GM18507 (cell line): ENCODE measurements at places on chromosomes 13 and 19.
A peak's percentile ranks its signal among the peaks of the same experiment; 100 is the strongest.

- no peak for DNase-seq
Observed at GRCh38 chr19:46113726-46114125, 10.8 kb downstream of the IGFL3 start.

DNA sequence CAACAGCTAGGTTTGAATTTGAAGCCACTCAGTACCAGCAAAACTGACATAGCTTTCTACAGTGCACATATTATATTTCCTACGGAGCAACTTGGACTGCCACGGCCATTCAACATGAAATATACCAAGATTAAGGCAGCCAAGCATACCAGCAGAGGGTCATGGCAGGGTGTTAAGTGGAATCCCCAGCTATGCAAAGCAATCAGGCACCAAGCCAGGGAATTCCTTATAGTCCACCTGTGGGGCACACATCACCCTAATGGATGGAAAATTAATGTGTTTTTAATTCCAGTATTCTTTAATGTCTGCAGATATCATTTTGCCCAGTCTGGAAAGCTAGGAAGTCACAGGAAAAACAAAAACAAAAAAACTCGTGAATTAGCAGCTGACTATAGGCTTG, 1190.3 kb downstream of the EFNB2 start:
- no peak for DNase-seq

DNA sequence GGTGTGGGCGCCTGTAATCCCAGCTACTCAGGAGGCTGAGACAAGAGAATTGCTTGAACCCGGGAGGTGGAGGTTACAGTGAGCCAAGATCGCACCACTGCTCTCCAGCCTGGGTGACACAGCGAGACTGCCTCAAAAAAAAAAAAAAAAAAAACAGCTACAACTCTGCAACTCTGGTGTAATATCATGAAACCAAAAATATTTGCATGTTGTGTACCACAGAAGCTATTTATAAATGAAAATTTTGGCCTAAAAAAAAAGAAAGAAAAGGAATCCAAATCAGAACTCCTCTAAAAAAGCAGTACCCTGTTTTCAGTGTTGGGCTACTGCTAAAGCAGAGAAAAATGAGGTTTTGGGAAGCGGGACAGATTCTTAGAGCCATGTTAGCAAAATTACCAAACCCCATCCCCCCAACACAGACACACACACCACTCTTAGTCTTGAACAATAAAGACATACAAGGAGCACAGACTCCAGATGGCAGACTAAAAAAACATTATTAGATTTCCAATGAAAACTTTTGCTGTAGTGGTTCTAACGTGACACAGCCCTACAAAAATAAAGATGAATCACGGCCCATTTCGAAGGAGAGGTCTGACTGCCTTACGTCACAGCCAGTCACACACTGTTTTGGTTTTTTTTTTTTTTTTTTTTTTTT, 51.5 kb downstream of the INSR start:
- no peak for DNase-seq

DNA sequence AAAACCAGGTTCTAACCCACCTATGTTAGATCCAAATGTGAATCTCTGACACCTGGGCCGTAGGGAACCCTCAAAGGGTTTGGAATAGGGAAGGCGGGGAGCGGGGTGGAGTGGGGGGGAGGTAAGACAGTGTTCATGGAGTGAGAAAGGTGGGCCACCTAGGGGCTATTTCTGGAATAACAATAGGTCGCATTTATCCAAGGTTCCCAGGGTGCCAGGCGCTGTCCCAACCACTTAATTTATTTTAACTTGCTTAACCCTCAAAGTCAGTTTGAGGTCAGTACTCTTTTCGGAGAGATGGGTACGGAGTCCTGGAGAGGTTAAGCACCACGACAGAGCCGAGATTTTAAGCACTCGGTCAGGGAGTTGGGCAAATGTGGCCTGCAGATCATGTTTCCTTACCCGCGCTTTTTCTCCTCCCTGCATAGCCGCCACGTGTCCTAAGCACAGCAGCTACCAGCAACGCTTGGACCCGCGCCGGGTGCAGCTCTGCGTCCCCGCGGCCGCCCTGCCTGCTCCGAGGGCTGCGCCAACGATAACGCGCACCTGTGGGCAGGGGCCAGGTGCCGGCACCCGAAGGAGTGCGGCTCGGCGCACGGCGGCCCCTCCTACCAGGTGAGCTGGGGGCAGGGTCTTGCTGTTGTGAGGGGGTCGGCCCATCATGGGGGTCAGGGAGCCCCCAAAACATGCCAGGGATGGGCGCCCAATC, 25.0 kb upstream of the FXYD3 start:
- DNase-seq, result peak; percentile 65

DNA sequence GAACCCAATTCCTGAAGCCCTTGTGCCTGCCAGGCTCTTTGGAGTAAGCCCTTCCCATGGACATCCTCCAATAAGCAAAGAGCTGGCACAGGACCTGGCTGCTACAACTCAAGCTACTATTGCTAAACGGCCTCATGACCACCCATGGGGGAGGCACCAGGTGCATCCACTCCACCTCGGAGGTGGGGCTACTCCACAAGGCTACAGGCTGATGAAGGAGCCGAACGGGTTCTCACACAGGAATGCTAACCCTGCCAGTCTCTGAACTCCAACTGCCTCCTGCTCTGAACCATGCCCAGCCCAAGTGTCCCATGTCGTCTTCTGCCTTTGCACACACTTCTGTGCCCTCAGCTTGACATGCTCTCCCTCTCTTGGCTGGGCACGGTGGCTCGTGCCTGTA, 10.0 kb downstream of the SYMPK start:
- no peak for DNase-seq

DNA sequence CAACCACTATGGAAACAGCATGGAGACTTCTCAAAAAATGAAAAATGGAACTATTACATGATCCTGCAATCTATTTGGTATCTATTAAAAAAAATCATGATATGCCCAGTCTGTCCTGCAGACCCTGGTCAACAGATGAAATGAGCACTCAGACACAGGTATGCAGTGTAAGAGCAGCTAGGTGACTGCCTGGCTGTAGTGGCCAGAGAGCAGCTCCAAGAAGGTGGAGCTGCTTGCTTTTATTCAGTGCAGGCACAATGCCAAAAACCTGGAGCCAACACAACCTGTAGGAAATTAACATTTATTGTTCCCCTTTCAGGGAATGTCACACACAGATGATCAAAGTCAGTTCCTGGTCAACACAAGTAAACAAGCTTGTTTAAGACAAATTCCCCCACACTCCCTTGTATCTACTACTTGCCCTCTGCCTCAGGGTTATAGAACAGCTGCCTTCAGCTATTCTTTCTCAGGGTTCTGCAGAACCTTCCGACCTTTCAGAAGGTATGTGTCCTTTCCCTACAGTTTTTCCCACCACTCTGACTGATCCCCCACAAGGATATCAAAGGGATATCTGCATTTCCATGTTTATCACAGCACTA, 933.7 kb upstream of the SLITRK5 start:
- no peak for DNase-seq

GRCh38 chr13:114057166-114058050, 75.0 kb downstream of the RASA3 start:
- DNase-seq, result no peak

DNA sequence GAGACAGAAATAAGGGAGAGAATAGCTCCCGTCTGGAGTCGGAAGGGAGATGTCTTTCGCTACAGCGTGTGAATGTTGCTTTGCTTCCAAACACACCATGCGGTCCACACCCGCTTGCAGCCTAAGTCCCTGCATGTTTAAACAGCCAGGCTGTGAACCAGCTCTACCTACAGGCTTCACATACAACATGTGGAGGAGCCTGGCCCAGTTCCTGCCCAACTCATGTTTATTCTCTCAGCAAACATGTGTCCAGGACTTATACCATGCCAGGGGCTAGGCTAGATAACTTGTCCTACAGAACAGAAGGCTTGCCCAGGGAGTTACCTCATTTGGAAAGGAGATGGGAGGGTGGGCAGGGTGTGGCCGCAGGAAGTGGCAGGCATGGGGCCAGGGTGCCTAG, 181.5 kb downstream of the FOXO1 start:
- no peak for DNase-seq

GRCh38 chr13:49499889-49500660, 4.3 kb downstream of the PHF11 start:
- DNase-seq, result no peak

GRCh38 chr19:52689843-52690368, 44.9 kb downstream of the ZNF611 start:
- DNase-seq, result peak; percentile 8

- no peak for DNase-seq
Observed at GRCh38 chr13:100694722-100695508, 20.3 kb upstream of the TMTC4 start.

GRCh38 chr13:22336460-22336859, 665.6 kb downstream of the FGF9 start:
- no peak for DNase-seq

- no peak for DNase-seq
Observed at GRCh38 chr19:36807029-36807428, 31.2 kb downstream of the ZNF790 start.

DNA sequence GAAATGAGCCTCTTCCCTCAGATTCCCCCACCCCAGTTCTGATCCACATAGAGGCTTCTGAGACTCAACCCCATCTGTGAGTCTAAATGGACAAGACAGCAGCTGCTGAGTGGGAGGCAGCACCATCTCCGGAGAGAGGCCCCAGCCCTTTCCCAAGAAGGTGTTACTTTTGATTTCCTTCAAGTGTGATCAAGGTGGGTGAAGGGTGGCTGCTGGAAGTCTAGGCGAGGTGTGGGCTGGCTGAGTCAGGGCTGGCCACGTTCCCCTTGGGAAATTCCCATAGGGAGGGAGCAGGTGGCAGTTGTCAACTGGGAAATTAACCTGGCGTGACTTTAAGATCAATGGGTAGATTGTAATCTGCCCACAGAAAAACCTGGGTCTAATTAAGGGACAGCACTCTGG, 148.0 kb downstream of the FOXO1 start:
- DNase-seq, result peak; percentile 28

GRCh38 chr13:70523622-70524021, 415.4 kb upstream of the KLHL1 start:
- no peak for DNase-seq

GRCh38 chr19:30752876-30753275, 380.7 kb downstream of the ZNF536 start:
- DNase-seq, result no peak

- DNase-seq, result no peak
Observed at GRCh38 chr19:42024622-42025111, 30.6 kb upstream of the ATP1A3 start.

GRCh38 chr13:42041011-42041683, 7.3 kb upstream of the DGKH start:
- DNase-seq, result peak; percentile 17

DNA sequence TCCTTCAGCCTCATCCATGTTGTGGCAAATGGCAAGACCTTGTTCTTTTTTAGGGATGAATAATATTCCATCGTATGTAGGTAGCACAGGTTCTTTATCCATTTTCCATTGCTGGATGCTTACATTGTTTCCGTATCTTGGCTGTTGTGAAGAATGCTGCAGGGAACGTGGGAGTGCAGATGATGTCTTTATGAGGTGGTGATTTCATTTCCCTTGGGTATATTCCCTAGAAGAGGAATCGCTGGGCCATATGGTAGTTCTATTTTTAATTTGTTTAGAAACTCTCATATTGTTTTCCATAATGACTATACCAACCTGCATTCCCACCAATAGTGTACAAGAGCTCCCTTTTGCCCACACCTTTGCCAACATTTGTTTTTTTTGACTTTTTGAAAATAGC, 186.3 kb upstream of the TMTC4 start:
- DNase-seq, result no peak

DNA sequence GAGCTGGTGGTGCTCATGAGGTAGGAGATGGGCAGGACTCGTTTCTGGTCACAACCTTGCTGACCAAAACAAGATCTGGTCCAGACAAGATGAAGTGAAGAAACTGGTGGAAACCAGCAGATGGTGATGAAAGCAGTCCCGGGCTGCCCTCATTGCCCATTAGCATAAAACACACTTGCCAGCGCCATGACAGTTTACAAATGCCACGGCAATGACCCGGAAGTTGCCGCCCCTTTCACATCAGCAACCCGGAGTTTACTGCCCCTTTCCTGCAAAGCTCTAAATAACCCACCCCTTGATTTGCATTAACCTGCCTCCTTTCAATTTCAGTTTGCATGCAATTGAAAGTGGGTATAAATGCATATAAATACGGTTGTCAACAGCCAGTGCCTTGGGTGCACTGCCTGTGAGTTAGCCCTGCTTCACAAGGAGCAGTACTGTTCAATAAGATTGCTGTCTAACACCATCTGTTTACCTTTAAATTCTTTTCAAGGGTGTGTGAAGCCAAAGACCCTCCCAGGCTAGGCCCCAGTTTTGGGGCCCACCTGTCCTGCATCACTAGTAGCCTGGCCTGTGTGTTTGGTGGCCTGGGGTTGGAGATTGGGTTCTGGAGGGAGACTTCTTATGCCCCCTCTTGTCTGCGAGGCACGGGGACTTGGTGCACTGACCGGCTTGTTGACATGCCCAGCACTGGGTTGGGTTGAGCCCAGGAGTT, 38.8 kb downstream of the CHST8 start:
- no peak for DNase-seq

- DNase-seq, result no peak
Observed at GRCh38 chr13:87999240-87999700, 328.1 kb downstream of the SLITRK5 start.

- DNase-seq, result no peak
Observed at GRCh38 chr13:29999492-30000369, 149.3 kb upstream of the UBL3 start.

GRCh38 chr13:46683676-46684260, 113.2 kb downstream of the ESD start:
- no peak for DNase-seq

DNA sequence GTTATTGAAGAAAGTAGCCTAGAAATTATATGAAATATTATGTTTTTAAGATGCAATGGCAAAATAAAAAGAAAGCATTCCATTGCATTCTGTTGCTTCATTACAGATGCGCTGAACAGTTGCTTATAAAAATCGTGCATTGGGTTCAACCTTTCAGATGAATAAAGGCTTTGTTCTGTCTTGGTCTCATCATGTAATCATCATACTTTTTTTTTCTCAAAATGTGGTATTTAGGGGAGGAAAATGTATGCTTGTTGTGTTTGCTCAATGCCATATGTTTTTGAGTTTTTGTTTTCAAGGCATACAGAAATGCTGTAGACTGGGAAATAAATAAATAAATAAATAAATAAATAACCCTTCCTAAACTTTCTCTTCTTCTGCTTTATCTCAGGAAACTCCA, 1.1 kb upstream of the MBNL2 start:
- no peak for DNase-seq

- DNase-seq, result no peak
Observed at GRCh38 chr19:44050740-44051649, 841 bp upstream of the ZNF223 start.

DNA sequence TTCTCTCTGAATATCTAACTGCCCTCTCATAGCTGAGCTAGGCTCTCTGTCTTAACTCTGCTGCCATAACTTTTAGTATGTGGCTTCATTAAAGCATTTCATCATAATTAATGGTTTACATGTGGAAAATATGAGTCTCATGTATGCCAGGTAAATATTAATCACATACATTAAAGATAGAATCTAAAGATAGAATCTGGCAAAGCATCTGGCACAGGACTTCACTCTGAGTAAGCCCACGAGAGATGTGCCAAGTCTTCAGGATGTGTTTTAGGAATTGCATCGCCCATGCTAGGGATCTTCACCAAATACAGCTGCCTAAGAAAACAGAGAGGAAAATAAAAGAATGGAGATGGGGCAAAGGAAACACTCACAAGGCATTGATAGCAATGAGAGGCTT, 285.8 kb downstream of the DIAPH3 start:
- DNase-seq, result no peak

GRCh38 chr13:53151336-53152056, 122.9 kb downstream of the OLFM4 start:
- peak; percentile 4 for DNase-seq
